CMK (cell line): ENCODE measurements at places on chromosomes 7 and 10.

DNA sequence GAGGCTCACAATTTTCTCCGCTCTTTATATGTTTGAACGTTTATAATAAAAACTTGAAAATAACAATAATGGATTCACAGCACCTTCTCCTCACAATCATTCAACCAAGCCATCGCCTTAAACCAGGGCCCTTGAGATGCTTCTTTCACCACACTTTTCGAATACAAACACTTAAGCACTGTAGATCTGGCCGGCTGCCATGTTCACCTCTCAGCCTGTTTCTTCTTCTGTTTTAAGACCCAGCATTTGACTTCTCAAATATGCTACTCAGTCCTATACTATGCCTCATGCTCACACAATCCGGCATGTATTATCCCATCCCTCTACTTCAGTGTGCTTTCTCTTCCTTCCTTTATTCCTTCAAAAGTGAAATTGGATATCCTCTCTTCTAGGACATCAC lies 280.6 kb downstream of the TFEC start:
- DNase-seq: no peak

- no peak for DNase-seq
Measured at GRCh38 chr10:125333209-125333591, 172.8 kb upstream of the CTBP2 start.

GRCh38 chr7:78427209-78427608 lies 628.6 kb downstream of the PHTF2 start:
- no peak for DNase-seq

GRCh38 chr7:51785171-51785570 lies 468.6 kb upstream of the COBL start:
- DNase-seq: no peak

- no peak for DNase-seq
Measured at GRCh38 chr7:2873686-2874551, 29.8 kb upstream of the GNA12 start.
